Cerebellar cortex (tissue), 1 donor: ENCODE measurements at places on chromosomes 4 and X.

GRCh38 chr4:19358015-19358414, 893.7 kb upstream of the SLIT2 start:
- DNase-seq = no peak

DNA sequence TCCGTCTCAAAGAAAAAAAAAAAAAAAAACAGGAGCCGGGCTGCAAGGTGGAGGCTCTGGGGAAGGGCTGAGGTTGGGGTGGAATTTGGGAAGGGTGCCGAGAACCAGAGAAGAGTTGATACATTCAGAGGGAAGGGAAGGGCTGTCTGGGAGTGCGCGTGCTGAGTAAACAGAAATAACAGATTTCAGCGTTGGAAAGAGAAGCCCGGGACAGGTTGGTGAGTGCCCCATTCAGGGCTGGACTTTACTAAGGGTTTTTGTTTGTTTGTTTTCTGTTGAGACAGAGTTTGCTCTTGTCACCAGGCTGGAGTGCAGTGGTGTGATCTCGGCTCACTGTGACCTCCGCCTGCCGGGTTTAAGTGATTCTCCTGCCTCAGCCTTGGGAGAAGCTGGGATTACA, 1.7 kb upstream of the IL3RA start:
- DNase-seq = no peak

GRCh38 chr4:142155347-142155746, 519.0 kb downstream of the IL15 start:
- DNase-seq = no peak

- peak; percentile 82 for DNase-seq
Measured at GRCh38 chr4:157220371-157220881, at the start of gene GRIA2. GRIA2 (plus strand) TSS chr4:157220728; CDS start chr4:157221043, 315 bp downstream.

GRCh38 chr4:186939226-186939625, 215.6 kb upstream of the FAT1 start:
- DNase-seq = no peak

GRCh38 chr4:149999485-150000074, 78.7 kb upstream of the DCLK2 start:
- DNase-seq = peak; percentile 63

- no peak for DNase-seq
Measured at GRCh38 chr4:70743731-70744130, 22.0 kb downstream of the RUFY3 start.

GRCh38 chr4:37827030-37827685, 672 bp downstream of the PGM2 start:
- DNase-seq = peak; percentile 31

DNA sequence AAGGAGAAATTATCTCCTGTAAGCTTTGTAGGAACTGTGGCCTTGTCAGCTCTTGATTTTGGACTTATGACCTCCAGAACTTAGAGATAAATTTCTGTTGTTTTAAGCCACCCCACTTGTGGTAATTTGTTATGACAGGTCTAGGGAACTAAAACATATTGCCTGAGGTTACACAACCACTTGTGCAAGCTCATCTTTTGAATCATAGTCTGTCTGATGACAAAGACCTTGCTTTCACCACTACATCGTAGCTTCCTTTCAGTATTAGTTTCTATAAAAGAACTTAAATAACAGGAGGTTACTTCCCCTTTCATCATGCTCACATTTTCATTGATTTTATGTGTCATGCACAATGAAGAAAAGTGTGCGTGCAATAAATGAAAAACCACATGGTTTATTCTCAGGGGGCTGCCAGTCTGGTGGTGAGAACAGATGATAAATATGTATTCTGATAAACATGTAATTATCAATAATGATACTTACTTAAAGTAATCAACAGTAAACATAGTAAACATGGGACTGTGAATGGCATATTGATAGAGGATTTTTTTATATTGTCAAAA, 690.0 kb upstream of the HS3ST1 start:
- no peak for DNase-seq

DNA sequence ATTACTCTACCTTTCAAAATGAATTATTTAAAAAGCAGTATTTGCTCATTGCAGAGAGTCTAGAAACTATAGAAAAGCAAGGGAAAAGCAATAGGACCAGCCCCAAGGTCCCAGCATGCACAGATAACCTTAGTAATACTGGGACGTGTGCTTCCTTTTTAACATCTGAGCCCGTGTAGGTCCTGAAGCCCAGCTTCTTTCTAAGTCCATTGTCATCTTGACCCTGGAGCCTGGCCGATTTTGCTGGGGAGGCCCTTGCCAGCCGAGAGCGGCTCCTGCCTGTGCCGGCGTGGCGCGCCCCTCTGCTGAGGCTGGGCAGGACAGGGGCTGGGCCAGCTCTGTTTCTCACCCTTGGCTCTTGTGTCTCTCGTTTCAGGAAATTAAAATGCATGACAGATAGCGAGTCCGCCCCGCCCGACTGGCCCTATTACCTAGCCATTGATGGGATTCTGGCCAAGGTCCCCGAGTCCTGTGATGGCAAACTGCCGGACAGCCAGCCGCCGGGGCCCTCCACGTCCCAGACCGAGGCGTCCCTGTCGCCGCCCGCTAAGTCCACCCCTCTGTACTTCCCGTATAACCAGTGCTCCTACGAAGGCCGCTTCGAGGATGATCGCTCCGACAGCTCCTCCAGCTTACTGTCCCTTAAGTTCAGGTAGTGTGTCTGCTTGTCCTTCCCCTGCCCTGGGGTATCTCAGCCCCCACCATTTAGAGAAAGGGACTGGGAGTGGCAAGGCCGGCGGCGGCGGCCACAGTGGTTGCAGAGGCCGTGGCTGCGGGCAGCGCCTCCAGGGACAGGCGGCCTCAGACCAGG, 4.1 kb downstream of the MSANTD1 start:
- DNase-seq = no peak

- no peak for DNase-seq
Measured at GRCh38 chr4:169220447-169220846, 50.3 kb downstream of the SH3RF1 start.

- DNase-seq = no peak
Measured at GRCh38 chr4:11105715-11106114, 323.0 kb downstream of the HS3ST1 start.

GRCh38 chrX:131942034-131942433, 81.1 kb upstream of the STK26 start:
- no peak for DNase-seq

DNA sequence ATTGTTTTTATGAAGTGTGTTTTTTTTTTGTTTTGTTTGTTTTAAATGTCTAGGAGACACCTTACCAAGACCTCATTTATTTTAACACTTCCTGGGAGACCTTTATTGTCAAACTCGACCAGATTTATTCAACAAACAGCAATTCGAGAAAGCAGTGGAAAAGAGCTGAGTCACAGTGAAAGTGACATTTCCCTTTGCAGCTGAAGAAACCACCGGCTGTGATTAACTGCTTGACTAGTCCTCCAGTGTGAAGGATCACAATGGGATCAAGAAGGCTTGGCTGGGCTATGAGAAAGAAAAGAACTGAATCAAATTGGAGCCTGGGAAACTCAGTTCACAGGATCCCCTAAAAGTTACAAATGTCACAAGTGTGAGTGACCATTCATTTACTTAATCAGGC, 11.9 kb upstream of the ADH7 start:
- DNase-seq = no peak

DNA sequence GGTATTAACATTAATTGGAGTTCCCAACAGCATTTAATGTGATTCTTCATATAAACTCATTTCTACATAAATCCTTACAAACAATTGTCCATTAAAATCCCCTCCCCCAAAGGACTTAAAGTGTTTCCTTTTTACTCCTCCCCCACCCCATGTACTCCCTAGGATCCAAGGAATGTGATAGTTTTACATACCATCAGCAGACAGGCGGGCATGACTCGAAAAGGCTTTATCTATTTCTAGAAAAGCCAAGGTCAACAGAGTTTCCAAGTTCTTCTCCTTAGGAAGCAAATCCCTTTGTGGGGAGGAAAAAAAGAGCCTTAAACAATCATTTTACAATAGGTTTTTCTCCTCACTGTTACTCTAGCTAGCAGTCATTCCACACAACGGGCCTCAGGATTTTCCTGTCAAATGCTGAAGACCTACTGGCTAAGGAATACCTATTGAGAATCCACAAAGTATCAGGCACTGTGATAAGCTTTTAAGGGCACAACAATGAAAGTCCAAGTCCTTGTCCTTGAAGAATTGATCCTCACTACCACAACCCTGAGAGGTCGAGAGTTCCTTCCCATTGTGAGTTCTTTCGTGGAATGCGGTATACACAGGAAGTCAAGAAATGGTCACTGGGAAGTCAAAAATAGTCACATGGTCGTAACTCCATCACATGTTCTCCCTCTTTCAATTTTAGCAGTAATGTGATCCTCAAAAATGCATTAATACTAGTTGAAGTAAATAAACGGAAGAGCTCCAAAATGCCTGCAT, 7.2 kb downstream of the PPM1K start:
- DNase-seq = no peak

DNA sequence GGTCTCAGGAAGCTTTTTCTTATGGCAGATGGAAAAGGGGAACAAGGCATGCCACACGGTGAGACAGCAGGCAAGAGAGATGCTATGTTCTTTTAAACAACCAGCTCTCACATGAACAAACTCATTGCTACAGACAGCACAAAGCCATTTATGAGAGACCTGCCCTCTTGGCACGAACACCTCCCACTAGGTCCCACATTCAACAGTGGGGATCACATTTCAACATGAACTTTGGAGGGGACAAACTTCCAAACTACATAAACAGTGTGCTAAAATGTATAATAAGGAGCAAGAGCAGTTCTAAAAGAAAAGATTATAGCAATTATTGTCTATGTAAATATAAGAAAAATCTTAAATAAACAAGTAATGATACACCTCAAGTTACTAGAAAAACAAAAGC, 391.8 kb upstream of the CPXCR1 start:
- no peak for DNase-seq

DNA sequence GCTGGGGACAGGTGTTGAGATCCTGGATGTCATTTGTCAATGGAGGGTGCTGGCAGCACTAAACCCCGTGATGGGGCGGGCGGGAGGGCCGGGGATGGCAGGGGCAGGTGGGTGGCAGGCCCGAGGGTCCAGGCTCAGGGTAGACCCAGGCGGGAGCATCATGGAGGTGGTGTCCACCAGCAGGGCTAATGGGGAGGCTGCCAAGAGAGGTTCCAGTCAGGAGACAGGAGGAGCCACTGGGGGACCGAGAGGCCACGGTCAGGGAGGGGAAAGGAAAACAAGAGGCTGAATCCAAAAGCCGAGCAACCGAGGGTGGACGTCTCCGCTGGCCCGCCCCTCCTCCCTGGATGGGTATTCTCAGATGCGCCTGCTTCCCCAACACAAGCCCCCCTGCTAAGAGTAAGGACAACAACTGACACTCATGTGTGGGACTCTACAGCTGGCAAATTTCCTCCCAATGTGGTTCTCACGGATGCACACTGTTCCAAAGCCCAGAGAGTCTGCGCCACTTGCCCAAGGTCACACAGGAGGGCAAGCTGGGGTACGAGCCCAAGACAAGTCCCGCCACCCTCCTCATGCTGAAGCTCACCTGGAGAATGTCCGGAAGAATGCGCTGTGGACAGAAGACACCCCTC, 132.0 kb downstream of the CPZ start:
- DNase-seq = no peak

DNA sequence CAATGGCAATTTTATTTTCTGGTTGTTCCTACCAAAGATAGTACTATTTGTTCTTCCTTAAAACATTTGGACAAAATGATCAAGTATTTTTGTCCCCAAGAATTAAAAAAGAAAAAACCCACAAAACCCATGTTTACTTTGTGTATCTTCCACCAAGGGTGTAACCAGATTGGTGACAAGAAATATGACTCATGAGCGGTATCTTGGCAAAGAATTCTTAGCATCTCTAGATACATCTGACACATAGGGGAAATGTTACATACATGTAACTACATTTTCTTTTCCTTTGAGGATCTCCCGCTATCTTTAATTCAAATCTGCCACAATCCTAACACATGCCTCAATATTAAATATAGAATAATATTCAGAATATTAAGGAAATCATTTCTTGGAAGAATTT, 78.7 kb downstream of the WDFY3 start:
- DNase-seq = no peak

- DNase-seq = peak; percentile 6
Measured at GRCh38 chr4:169314906-169315305, 44.1 kb upstream of the SH3RF1 start.

GRCh38 chrX:13110433-13111324, 66.3 kb upstream of the FAM9C start:
- no peak for DNase-seq

- DNase-seq = no peak
Measured at GRCh38 chr4:32884198-32884597, 2164.0 kb downstream of the PCDH7 start.

- no peak for DNase-seq
Measured at GRCh38 chr4:3250438-3250955, 1.5 kb downstream of the MSANTD1 start.

DNA sequence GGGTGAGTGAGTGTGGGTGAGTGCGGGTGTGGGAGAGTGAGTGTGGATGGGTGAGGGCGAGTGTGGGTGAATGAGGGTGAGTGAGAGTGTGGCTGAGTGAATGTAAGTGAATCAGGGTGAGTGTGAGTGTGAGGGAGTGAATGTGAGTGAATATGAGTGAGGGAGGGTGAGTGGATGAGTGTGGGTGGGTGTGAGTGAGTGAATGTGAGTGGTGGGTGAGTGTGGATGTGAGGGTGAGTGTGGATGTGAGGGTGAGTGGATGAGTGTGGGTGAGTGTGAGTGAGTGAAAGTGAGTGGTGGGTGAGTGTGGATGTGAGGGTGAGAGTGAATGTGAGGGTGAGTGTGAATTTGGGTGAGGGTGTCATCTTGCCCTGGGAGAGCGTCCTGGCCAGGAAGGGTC, 67.5 kb downstream of the TRIML1 start:
- DNase-seq = no peak

- no peak for DNase-seq
Measured at GRCh38 chrX:25536307-25536970, 520.7 kb upstream of the ARX start.

- DNase-seq = no peak
Measured at GRCh38 chrX:47843363-47843762, 6.7 kb downstream of the ZNF81 start.

DNA sequence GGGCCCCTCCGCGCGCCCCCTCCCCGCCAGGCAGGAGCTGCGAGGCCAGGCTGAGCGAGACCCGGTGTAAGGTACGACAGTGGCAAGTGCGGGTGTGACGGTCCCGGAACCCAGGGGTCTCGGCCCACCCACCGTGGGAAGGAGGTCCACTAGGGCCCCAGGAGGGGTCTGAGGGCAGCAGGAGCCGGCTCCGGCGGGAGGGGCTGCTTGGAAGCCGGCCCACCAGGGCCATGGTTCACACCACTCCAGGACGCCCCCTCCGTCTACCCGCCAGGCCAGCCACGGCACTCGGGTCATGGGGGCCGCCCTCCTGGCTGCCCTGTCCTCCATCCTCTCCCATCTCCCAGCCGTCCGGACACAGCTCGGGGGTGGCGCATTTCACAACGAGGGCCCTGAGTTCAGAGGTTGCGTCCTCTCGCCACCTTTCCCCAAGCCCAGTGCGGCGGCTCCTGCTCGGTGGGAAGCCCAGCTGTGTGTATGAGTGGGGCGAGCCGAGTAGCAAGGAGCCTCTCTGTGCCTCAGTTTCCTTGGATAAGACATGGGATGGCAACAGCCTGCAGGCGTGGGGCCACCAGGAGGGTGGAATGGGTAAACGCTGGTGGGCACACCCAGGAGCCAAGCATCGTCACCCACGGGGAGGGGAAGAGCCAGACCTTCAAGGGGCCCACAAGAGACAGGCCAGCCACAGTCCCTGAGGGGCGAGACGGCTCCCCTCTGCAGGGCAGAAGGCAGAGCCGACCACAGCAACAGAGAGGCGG, 81.3 kb downstream of the FAM53A start:
- no peak for DNase-seq
